ENCODE measurements at places on chromosomes 7 and 10.

DNA sequence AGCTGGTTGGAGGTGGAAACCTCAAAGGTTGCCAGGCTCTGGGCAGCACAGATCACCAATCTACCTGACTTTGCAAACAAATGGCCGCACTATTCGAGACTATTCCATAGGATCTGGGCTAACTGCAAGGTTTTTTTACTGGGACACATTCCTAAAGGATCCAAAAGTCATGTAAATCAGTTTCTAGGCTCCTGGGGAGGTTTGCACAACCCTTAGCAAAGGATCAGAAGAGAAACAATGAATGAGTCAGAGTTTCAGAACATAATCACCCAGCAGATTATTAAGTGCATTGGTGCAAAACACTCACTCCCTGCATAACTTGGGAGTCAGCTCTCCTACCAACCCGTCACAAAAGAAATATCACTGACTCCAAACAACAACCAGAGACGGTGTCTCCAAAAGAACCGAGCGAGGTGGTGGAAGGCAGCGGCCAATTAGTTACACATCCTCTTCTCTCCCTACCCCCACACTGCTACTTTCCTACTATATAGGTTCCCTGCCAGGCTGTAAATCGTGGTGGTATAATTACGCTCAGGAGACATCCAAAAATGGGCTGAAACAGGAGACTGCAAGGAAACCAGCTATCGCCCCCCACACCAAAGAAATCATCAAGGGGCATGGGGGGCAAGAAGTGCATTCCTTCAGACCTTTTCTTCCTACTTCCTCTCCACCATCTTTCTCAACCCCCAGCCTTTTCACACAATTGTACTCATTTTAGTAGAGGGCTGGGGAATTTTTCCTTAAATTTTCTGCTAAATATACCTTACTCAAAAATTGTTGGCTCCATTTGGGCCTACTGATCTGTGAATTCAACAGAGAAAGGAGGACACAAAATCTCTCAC, 3.2 kb downstream of the UBE2H start:
- peaks cover 37% of the 10 kb centered on the region for H3K4me1 ChIP-seq
- H3K36me3 ChIP-seq, result peaks cover 2% of the 10 kb centered on the region
- peak; percentile 36 for DNase-seq
- peak overlapping the region; percentile 87 for H3K27ac ChIP-seq
- no peaks in the 10 kb centered on the region for H3K27me3 ChIP-seq

DNA sequence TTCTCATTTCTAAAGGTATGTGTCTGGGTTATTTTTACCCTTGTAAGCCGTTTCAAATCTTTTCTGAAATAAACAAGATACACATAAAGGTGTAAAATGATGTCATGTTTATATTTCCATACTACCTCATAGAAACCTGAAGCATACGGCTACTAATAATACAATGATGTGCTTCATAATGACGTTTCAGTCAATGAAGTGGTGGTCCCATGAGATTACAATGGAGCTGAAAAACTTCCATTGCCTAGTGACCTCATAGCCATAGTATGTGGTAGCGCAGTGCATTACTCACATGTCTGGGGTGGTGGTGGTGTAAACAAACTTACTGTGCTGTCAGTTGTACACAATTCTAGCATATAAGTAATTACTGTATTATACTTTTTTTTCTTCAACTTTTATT, 24.9 kb downstream of the EPDR1 start:
- no peaks in the 10 kb centered on the region for H3K36me3 ChIP-seq
- no peaks in the 10 kb centered on the region for H3K4me1 ChIP-seq
- no peaks in the 10 kb centered on the region for H3K27me3 ChIP-seq
- H3K4me3 ChIP-seq, result no peak overlapping the region

GRCh38 chr7:87345962-87346371, 503 bp downstream of the CROT start:
- no peaks in the 10 kb centered on the region for H3K27me3 ChIP-seq
- peaks cover 6% of the 10 kb centered on the region for H3K4me1 ChIP-seq
- DNase-seq, result no peak
- H3K4me3 ChIP-seq, result peak overlapping the region; percentile 86

- H3K4me1 ChIP-seq, result no peaks in the 10 kb centered on the region
- H3K36me3 ChIP-seq, result no peaks in the 10 kb centered on the region
- H3K27ac ChIP-seq, result no peak overlapping the region
- no peak for DNase-seq
- H3K4me3 ChIP-seq, result no peak overlapping the region
- no peaks in the 10 kb centered on the region for H3K27me3 ChIP-seq
Measured at GRCh38 chr10:108385963-108386362, 1221.5 kb upstream of the SORCS1 start.

GRCh38 chr10:31778627-31779026, 150.0 kb downstream of the ARHGAP12 start:
- no peaks in the 10 kb centered on the region for H3K27me3 ChIP-seq
- no peaks in the 10 kb centered on the region for H3K36me3 ChIP-seq
- DNase-seq, result no peak
- no peak overlapping the region for H3K4me3 ChIP-seq
- H3K4me1 ChIP-seq, result no peaks in the 10 kb centered on the region

- peaks cover 30% of the 10 kb centered on the region for H3K36me3 ChIP-seq
- H3K4me1 ChIP-seq, result no peaks in the 10 kb centered on the region
- H3K27me3 ChIP-seq, result no peaks in the 10 kb centered on the region
- H3K27ac ChIP-seq, result no peak overlapping the region
Measured at GRCh38 chr7:767580-767940, 40.5 kb upstream of the PRKAR1B start.

DNA sequence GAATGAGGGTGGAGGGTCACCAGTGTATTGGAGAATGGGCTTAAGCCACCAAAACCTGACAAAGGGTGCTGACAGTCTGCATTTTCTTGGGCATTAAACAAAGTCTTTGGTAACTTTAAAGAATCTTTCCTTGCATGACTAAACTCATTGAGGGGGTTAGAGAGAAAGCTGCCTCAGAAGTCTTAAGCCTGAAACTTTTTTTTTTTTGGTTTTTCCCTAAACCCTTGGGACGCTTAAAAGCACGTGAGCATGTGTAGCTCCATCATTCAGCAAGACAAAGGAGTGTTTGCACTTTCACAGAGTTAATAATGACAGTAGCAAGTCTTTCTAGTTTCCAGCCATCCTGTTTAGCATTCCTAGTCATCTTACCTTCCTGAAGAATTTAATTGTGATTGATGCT, 110.7 kb downstream of the LRMDA start:
- H3K4me1 ChIP-seq, result no peaks in the 10 kb centered on the region
- no peaks in the 10 kb centered on the region for H3K36me3 ChIP-seq
- no peaks in the 10 kb centered on the region for H3K27me3 ChIP-seq
- no peak overlapping the region for H3K27ac ChIP-seq
- no peak for DNase-seq

All from B cell (primary cell).